T-helper 17 cell (primary cell): ENCODE measurements at places on chromosomes 2 and 18.

DNA sequence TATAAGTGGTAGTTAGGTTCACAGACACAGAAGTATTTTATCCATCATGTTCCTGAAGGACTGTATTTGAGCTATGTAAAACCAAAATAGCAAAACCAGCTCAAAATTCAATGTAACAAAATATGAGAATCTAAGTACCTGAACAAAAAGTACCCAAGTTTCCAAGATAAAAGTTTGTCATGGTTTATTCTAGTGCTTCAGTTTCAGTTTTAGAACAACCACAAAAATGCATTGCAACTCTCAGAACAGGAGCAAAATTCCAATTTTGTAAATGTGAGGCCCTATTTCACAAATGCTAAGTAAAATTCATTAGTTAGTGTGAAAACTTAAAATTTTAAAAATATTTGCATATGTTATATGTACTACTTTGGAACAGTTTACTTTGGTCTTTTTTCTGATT is 5.0 kb upstream of the ALPK2 start:
- no peak for DNase-seq

GRCh38 chr2:26059542-26059941 is 25.7 kb downstream of the RAB10 start:
- no peak for DNase-seq

GRCh38 chr2:156538083-156538504 is 101.9 kb downstream of the GPD2 start:
- no peak for DNase-seq

GRCh38 chr2:174802459-174802858 is 38.2 kb upstream of the CHRNA1 start:
- DNase-seq = no peak

DNA sequence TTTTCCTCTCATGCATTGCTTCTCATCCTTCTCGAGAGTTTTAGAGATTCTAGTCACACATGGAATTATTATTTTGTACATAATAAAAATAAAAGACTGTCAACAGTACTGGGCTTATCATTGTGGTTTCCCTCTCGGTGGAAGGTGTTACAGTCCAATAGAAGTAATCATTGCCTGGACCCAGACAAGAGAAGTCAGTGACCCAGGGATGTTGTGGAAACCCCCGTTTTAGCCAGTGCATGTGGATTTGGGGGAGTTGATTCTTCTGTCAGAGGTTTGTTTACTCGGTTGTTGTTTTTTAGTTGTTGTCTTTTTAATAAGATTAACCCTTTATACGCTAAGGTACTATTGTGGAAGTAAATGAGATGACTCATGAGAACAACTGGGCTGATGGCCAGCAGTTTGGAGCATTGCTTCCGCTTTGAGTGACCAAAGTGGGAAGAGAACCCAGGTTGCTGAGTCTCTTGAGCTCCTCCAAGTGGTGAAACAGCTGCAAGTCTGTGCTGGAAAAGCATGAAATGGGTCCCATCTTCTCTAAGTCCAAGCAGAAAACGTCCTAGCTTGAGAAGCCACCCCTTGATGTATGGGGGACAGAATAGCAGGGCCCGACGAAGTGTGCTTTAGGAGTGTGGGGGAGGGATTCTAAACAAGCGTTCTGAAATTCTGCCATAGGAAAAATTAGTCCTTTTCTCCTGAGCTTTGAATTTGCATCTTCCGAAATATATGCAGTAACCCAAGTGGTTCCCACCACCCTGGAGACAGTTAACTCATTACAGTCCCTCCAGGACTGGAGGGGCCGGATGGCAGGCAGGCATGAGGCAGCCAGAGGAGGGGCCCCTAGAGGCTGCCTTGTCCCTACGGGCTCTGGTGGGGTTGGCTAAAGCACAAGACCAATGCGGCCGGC is 61.8 kb upstream of the GPR45 start:
- no peak for DNase-seq

DNA sequence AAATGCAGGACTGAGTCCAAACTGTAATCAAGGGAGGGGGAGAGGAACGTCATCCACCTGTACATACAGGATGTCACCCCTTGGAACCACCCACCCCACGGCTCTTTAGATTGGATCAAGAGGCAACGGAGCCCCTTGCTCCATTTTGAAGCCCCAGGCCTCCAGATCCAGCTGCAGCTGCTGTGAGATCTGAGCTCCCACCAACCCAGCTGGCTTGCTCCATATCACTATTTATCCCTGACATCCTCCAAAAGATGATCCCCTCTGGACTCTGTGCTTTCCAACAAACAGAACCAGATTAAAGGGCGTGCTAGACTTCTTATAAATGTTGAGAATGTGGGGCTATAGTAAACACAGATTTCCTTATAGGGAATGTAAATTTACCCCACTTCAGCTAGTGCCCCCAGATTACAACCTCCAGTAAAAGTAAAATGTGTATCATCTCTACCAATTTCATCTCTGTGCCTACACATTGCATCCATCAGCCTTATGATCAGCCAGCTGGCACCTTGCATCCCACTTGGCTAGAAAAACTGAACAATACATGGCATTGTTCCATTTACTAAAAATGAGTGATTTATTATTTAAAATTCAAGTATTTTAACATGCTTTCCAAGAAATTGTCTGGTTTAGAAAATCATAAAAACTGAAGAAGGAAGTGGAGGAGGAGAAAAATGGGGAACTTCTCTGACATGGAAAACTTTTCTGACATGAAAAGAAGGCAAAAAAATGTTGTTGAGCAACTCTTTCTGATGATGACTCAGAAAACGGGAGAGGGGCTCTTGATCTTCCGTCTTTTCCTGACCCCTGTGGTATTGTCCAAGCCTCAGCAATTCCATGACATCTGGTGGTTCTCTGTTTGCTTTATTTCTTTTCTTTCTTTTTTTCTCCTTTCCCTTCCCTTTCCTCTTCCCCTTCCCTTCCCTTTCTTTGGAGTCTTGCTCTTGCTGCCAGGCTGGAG is 262.6 kb upstream of the THUMPD2 start:
- no peak for DNase-seq

DNA sequence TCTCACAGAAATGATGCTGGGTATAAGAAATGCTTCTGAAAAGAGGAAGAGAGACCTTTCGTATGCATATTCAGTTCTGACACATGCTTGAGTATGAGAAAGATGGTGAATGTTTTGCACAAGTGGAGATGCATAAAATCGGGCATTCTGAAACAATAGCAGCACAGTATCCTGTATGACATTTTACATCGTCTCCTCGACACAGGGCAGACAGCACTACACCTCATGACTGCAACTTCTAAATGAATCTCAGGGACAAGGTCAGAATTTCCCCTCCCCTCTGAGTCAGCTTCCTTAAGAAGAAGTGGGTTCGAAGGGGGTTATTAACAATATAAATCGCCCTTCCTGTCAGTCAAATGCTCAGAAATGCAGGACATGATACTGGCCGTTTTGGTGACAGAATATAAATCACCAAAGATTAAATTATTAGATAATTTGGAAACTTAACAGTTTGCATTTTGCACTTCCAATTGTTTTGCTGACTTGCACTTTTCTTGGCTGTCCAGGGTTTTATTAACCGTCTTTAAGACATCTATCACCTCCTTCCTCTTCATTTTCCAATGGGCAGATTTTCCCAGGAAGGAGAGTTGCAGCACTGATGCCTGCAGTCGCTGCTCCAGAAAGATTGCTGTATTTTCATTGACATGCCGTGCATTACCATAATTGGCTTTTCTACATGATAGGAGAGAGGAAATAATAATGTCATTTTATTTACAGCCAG is 57.2 kb downstream of the TSHZ1 start:
- DNase-seq = no peak

DNA sequence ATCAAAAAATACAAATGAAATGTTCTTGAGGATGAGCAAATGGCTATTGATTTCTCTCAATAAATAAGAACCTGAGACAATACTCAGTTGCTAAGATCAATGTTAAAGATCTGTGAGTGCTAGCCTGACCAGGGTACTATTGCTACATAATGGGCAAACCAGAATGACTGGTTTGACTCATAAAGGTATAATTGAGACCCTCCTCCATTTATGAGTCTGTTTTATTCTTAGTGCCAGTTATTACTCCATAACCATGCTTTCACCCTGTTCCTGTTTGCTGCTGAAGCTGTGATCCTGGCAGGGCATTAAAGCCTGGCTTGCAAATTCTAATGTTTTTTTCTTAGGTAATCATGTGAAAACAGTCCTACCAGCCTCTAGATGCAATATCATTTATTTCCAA is 56.6 kb upstream of the PPM1B start:
- no peak for DNase-seq

GRCh38 chr2:105114551-105114950 is 76.7 kb downstream of the MRPS9 start:
- DNase-seq = no peak

GRCh38 chr18:58819051-58819450 is 45.6 kb upstream of the ZNF532 start:
- DNase-seq = no peak

DNA sequence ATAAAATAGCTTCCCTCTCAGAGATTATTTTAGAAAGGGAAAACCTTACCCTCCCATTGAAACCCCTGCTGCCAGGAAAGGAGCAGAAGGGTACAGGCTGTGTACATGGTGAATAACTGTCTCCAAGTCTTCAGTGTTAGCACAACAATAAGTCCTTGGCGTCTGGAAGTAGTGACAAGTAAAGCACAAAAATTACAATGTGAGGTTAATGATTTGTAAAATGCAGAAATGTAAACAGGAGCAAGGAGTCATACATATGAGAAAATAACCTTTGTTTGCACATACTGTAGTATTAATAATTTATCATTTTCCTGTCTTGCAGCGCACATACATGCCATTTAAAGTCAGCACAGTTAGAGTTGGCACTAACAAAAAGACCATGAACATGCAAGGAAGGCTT is 40.5 kb downstream of the ABHD3 start:
- no peak for DNase-seq

DNA sequence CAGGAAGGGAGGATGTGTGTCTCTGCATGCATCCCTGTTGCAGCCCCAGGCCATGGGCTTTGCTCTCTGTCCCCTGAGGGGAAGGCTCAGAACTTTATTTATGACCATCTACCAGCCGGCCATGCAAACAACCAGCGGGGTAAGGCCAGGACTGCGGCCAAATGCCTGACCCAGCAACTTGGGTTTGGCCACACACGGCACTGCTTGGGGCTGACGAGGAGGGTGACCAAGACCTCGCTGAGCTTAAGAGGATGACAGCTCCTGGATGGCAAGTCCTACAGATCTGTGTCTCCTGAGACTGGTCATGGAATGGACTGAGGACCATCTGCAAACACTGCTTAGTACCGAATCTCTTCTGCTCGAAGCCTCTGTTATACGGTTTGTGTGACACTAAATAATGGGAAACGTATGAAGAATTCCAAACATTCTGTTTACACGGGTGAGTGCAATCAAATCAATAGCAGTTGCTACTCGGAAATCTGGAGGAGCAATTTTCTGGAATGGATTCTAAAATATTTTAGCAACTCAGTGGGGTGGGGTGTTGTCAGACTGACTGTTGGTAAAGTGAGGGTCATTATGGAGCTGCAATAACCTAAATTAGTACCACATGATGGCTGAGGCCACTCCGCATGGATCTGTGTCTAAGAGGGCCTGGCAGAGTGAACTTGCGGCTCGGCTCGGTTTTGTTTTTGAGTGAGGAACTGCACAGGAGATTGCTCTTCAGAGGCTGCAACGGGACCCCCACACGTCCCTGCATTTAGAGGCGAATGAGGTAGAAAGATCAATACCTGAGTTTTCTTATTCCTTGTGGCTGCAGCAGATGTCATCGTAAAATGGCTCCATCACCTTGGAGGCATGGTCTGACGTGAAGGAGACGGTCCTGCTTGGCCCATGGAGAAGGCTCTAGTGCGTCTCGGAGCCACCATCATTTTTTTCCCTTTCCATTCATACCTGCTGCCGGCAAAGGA is 26.6 kb downstream of the TMEM18 start:
- DNase-seq = no peak

- no peak for DNase-seq
These were observed 77.3 kb upstream of the ATG16L1 start for GRCh38 chr2:233174137-233174536.

DNA sequence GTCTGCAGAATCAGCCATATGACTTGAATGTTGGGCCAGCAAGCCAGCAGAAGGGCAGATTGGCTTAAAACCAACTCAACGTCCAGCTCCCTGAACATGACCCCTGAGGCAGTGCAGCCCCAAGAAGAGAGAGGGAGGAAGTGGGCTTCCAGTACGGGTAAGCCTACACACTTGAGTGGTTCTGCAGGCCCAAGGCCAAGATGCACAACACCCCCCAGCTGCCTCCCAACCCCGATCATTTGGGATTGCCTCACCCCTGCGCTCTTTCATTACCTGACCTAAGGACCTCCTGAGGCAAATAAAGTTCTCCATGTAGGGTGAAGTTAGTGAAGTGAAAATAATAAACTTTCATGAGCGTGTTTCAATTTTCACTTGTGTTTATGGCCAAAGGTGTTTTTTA is 536.0 kb downstream of the TNS1 start:
- DNase-seq = no peak

GRCh38 chr2:134623796-134624195 is 95.0 kb downstream of the TMEM163 start:
- DNase-seq = no peak

- no peak for DNase-seq
These were observed 38.8 kb upstream of the DAPL1 start for GRCh38 chr2:158756331-158756730.

DNA sequence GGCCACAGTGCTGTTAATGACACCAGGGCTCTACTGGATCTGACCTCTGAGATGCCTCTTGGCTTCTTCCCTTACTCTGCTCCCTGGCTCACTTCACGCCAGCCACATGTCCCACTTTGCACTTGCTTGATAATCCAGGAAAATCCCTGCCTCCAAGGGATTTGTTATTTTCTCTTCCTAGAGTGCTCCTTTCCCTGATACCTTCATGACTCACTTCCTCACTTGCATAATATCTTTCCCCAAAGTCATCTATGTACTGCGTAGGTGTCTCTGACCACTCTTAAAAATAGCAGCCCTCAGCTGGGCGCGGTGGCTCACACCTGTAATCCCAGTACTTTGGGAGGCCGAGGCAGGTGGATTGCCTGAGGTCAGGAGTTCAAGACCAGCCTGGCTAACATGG is 572.3 kb downstream of the PLCL1 start:
- no peak for DNase-seq

DNA sequence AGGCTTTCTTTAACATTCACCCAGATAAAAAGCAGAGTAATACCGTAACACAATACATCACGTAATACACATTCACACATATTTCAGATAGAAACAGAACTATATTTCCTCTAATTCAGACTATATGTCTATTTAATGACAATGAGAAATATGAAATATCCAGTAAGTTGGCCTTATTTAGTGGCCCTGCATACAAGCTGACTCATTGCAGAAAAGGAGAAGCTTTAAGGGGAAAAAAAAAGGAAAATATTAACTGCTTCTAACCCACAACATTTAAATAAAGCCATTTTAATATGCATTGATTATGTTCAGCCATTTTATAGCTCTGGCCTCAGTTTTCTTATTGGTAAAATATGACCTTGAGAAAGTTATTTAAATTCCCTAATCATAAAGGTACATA is 94.8 kb downstream of the PPP1R1C start:
- no peak for DNase-seq

- DNase-seq = no peak
These were observed 3.4 kb downstream of the SRBD1 start for GRCh38 chr2:45607701-45608100.
